ENCODE measurements at places on chromosomes 16 and 17.
A peak's percentile ranks its signal among the peaks of the same experiment; 100 is the strongest.

GRCh38 chr16:56584276-56584675, 5.1 kb upstream of the MT3 start:
- no peak for DNase-seq

DNA sequence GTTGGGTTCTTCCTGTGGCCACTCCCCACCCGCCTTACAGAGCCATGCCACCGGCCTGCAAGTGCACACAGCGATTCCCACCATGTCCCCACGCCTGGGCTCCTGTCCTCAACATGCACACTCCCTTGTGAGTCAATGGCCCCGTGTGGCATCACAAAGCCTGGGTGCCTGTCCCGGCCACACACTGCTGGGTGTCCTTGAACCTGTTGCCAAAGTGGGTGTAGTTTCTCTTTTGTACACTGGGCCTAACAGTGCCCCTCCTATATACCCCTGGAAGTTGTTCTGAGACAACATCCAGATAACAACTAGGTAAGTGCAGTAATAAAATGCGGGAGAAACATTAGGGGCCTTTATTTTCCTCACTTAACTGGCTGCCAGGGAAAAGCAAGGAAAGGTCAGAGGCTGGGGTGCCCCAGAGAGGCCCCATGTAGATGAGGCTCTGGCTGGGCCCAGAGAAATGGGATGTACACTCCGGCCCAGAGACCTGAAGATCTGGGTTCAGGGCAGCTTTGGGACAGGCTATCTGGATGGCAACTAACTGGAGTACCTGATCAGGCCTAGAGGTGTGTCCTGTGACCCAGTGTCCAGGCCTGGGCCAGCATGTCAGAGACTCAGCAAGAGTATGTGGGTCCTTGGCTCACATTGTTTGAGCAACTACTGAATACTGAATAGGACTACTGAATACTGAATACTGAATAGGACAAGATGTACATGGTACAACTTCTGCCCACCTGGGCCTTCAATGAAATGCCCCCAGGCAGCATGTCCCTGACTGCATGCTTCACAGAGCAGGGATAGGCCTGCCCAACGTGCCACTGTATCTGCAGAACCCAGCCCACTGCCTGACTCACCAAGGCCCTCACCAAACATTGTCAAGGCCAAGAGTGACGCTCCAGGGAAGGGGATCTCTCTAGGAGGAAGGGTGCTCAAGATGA, 8.3 kb downstream of the ABCC3 start:
- DNase-seq, result no peak

DNA sequence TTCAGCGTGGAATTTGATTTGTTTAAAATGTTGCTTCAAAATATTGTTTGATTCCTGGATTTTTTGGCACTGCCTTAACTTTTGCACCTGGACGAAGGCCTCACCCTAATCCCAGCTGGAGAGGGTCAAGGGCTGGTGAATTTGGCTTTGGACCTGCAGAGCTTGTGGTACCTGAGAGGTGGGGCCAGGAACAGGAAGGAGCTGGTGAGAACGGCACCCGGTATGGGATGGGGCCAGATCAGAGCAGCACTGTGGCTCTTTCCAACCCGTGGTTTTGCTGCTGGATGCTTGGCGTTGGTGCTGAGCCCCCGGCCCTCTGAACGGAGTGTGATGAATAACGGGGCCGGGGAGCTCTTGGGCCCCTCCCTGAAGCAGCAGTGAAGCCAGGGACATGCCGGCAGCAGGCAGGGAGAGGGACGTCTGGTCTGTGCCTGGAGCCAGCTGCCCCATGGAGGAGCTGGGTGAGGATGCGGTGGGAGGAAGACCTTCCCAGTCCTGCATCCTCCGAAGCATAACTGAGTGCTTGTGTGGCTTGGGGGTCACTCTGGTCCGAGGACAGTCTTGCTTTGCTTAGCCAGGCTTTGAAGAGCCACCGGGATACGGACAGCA, 275.4 kb downstream of the SEC14L1 start:
- no peak for DNase-seq

DNA sequence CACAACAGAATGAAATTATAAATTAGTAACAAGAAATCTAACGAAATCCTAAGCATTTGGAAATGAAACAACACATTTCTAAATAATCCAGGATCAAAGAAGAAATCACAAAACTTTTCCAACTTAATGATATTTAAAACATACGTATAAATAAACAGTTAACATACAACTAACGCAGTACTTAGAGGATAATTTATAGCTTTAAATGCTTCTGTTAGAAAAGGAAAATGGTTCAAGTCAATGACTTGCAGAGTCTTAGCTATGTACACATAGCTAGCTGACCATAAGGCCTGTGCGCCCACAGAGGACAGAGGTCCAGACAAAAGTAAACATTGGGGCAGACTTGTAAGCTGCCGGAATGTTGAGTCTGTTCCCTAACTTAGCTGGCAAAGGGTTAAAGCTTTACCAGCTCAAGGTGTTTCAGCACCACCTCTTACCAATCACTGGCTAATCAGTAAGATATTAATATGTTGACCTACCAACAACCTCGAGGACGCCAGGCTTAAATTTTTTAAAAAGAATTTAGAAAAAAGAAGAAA, 84.6 kb downstream of the PARN start:
- no peak for DNase-seq

DNA sequence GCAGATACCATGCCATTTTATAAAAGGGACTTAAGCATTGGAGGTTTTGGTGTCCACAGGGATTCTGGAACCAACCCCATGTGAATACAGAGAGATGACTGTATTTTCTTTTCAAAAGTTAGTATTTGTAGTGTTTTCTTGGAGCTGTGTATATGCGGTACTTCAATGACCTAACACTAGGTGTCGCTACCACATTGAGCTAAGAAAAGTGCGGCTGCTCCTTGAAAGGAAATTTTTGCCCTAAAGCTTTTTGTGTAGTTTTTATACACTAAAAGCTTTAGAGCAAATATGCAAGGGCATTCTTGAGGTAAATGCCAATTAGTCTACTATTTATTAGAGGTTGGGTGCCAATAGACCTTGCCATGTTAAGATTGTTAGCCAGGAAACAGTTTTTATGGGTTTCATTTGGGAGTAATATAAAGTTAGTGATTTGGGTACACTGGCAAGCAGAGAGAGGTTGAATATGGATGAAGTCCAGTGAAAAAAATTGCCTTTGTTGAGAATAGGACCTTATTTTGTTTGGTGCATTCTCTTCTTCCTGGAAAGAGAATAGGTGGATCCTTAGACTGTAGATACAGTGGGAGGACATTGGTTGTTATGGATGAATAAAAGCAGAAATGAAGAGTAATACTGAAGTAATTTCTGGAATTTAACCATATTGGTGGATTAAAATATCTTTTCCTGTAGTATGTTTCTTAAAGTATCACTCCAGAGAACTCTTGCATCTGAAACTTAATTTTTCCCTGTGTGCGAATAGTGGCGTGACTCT, 43.3 kb downstream of the BCAS3 start:
- peak; percentile 31 for DNase-seq

GRCh38 chr17:34851961-34852540, 109.2 kb downstream of the CCT6B start:
- no peak for DNase-seq

DNA sequence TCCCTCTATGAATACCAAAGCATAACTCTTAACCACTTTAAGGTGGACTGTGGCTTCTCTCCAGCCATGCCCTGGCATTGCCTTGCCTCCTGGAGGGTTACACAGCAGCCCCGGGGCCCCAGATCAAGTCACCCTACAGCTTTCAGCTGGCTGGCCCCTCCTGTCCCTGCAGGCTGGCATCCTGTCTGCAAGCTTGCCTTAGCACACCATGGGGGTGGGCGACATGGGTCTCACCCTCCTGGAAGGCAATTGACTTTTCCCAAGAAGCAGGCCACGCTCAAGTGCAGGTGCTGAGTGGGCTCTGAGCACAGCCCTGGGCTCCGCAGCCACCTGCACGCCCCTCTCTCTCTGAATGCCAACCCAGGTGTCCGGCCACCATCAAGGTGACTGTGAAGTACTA, 25.8 kb upstream of the AKTIP start:
- DNase-seq, result no peak
